ENCODE measurements at places on chromosomes 13 and 19.

DNA sequence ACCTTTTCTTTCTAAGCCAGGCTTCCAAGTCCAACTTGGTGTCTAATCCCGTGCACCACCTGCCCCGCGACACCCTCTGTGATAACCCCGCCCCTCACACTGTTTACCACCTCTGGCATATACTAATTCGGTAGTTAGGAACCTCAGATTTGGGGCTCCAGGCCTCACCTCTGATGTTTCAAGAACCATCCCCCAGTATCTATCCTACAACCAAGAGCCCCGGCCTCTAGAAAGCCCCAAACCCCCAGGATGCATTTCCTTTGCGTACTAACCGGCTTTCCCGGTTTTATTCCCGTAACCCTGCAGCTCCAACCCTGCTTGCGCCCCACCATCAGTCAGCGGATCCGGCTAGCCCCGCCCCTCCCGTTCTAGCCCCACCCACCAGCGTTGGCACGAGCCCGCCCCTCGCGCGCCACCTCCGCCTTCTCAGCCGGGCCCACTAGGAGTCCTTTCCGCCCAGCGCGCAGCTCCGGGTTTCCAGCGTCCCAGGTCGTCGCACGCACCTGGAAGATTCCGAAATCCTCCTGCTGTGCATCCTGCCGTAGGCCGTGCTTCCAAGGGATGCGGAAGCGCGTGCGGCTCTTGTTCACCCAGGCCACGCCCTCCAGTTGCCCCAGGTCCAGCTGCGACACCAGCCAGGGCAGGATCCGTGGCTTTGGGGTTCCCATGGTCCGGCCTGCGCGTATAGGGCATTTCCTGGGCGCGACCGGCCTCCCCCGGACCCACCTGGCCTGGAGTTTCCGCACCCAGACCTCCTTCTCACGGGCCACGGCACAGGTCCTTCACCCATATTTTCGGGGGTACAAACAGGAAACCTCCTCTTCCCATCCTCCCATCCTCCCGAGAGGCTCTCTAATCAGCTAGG lies 1.3 kb downstream of the IRF3 start:
- peak; percentile 76 for DNase-seq

- DNase-seq = no peak
These were observed 6.5 kb upstream of the RLN3 start for GRCh38 chr19:14021474-14021873.

DNA sequence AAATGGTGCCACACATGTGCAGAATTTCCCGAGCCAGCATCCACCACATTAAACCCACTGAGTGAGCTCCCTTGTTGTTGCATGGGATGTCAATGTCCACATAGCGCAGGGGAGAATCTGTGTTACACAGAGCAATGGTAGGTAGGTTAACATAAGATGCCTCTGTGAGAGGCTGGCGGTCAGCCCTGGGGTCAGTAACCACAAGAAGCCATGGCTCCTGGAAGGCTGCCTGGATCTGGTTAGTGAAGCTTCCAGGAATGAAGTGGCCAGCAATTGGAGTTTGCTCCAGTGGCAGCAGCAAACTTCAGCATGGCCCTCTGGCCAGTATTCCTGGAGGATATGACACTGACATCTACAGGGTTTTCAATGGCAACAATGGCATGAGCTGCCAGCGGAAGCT lies 37.0 kb upstream of the PCDH9 start:
- DNase-seq = no peak

DNA sequence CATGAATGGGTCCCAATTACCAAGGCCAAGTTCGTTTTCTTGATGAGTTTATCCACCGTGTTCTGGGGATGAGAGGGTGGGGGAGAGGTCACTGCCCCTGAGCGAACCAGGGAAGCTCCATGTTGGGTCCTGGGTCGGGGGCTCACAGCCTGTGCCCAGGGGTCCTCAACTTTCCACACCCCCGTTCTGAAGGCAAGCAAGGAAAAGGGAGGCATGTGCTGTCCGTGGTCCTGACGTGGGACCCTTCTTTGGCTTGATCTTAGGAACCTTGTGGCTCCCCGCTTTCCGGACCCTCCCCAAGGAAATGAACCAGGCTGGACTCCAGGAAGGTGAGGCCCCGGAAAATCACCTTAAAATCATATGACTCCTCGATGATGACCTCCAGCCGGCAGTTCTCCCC lies 18.2 kb upstream of the MEIS3 start:
- DNase-seq = no peak

GRCh38 chr19:35162471-35163326 lies 8.2 kb downstream of the FXYD5 start:
- DNase-seq = no peak

Data from T-cell (primary cell).